ENCODE measurements at places on chromosomes 7 and 10.
A peak's percentile ranks its signal among the peaks of the same experiment; 100 is the strongest.

- DNase-seq: no peak
Observed at GRCh38 chr10:69319841-69320316, 41.6 kb downstream of the HK1 start.

- DNase-seq: no peak
Observed at GRCh38 chr7:47346377-47346914, 235.5 kb downstream of the TNS3 start.

GRCh38 chr7:84455788-84456187 is 261.2 kb upstream of the SEMA3A start:
- peak; percentile 13 for DNase-seq

DNA sequence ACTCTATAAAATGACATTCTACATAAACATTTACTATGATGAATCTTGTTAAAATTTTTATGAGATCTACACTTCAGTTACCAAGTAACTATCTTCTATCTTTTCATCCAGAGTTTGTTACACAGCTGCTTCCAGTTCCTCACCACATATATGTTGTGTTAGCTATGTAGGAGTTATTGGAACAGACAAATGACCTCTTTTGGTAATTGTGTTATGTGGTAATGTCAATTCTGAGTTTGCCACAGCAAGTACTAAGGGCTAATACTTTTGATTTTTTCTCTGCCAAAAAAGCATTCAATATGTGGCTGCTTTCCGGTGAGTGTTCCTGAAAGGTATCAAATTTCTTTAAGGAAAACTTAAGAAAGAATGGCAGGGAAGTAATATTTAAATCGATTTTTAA is 573.9 kb upstream of the PCDH15 start:
- DNase-seq: no peak

DNA sequence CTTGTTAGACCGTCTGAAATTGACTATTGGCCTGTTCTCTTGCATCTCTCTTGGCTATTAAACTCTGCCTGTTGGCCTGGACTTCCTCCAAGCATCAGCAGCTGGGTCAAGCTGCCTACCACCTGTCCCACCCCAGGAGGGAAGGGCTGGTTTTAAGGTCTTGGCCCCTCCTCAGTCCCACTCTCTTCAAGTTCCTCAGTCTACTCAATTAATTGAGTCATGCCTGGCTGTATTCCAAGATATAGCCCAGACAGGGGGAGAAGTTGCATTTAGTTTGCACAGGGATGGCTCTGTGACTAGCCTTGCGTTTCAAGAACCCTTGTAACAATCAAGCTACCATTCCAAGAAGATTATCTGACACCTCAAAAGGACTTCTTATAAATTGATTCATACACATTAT is 113.8 kb upstream of the GLI3 start:
- DNase-seq: no peak

- no peak for DNase-seq
Observed at GRCh38 chr10:82254237-82254636, 379.2 kb downstream of the NRG3 start.
